Activated CD4-positive, alpha-beta memory T cell treated with anti-CD3 and anti-CD28 coated beads, Interleukin-2, amount 10 ng/mL, durations not matched to agents 7 days and 5 days (primary cell): ENCODE measurements at places on chromosomes 11 and 22. TPM values are rescaled to one million over a fixed set of nuclear protein-coding genes. Genes with fewer than 3 reads are reported as not detected.
A peak's percentile ranks its signal among the peaks of the same experiment; 100 is the strongest.

Gene KRTAP5-10
- not detected for total RNA-seq

Gene BRSK2
- not detected for total RNA-seq

Gene SEPTIN3
- 3.2 TPM for total RNA-seq

GRCh38 chr11:85752201-85752889, 58.6 kb downstream of the SYTL2 start:
- H3K4me1 ChIP-seq, result peaks cover 95% of the 10 kb centered on the region
- H3K27me3 ChIP-seq, result no peaks in the 10 kb centered on the region
- peak; percentile 28 for DNase-seq
- peak overlapping the region; percentile 94 for H3K27ac ChIP-seq
- H3K4me3 ChIP-seq, result peak overlapping the region; percentile 58

DNA sequence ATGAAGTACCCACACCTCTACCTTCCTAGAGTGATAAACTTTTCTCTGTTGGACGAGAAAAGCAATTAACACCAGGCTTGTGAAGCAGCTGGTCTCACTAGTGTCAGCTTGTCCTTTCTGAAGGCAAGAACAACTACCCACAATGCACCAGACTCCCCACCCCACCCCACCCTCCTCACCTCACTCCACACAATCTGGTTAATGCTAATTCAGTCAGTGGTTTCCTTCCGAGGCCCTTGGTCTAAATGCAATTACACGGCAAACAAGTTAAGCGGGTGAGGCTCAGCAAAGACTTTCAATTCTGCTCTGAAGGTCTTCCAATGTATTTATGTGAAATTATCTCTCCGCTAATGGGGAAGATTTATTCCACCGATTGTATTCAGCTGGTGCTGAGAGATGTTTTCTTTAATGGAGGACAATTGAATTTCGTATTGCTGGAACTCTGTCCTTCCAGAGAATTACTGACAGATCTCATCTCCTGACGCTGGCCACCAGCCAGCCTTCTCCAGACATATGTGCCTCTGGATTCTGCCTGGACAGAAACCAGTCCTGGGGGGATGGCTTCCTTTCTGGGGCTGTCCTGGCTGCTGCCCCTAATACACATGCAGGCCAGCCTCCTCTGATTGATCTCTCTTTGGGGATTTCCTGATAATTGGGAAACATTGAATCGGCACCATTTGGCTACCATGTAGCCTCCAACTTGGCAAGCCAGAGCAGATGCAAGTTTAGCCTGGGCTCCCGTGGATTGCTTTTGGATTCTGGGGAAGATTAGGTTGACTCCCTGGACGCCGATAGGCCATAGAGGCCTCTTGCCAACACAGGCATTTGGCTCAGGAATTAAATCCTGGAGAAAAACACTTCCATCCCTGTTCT, 165.8 kb upstream of the NARS2 start:
- H3K36me3 ChIP-seq, result no peaks in the 10 kb centered on the region
- H3K4me1 ChIP-seq, result no peaks in the 10 kb centered on the region
- H3K4me3 ChIP-seq, result no peak overlapping the region
- H3K27me3 ChIP-seq, result peaks cover 2% of the 10 kb centered on the region
- H3K27ac ChIP-seq, result no peak overlapping the region

DNA sequence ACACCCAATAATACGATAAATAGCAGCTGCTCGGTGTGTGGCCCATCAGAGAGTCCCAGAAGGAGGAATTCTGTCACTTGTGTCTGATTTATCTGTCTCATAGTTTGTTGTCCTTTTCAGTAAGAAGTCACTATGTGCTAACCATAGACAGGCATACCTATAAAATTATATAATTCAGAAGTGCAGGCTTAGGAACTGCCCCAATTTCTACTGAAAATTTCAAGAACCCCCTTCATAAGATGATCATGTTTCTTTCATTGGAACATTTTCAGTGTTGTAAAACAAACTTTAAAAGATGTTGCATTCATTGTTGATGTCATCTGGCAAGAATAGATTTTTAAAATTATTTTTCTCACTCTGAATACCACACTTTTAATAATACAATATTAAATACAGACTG, at the start of gene OR2D2:
Gene OR2D2, minus strand, starts transcription at position 101 of the 400 bp plus-strand sequence. Its CDS starts 0 bp downstream, at position 101.
- H3K4me1 ChIP-seq, result no peaks in the 10 kb centered on the region
- H3K27ac ChIP-seq, result no peak within 1 kb of the TSS
- peaks cover 8% of the 10 kb centered on the region for H3K27me3 ChIP-seq
- DNase-seq, result no peak

DNA sequence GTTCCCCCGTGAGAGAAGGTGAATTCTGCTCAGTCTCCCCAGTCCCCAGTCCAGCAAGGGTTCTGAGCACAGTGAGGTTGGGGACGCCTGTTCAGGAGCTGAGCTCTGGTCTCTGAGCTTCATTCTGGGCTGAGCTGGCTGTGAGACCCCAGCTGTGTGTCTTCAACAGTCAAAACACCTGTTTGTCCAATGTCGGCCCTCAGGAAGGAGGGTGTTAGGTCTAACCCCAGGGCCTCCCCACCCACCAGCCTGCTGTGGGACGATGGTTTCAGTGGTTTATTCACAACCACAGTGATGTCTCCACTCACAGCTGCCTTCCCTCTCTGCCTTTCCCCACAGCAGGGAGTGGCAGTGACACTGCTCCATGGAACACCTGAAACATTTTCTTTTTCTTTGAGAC, 1282.9 kb downstream of the TBC1D22A start:
- no peaks in the 10 kb centered on the region for H3K36me3 ChIP-seq
- H3K27me3 ChIP-seq, result peaks cover 10% of the 10 kb centered on the region
- H3K4me1 ChIP-seq, result no peaks in the 10 kb centered on the region
- no peak for DNase-seq
- H3K27ac ChIP-seq, result no peak overlapping the region

GRCh38 chr11:83722392-83723119, 436.4 kb upstream of the CCDC90B start:
- H3K27ac ChIP-seq, result no peak overlapping the region
- H3K4me3 ChIP-seq, result no peak overlapping the region
- peaks cover 18% of the 10 kb centered on the region for H3K27me3 ChIP-seq
- no peaks in the 10 kb centered on the region for H3K36me3 ChIP-seq

DNA sequence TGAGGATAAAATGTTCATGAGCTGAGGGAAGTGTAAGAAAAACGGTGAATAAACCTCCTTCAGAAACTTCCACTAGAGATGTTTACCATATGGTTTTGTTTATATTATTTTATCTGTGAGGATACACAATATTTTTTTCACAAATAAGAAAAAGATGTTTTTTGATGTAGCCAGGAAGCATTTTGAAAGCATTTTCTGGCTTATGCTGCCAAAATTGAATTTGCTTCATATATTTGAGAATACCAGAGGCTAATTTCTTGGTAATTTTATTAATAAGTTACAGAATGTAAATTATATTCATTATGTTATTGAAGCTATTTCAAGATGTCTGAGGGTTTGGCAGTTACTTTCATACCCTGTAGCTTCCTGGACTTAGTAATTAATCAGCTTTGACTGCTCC, 686.6 kb downstream of the LUZP2 start:
- H3K4me1 ChIP-seq, result no peaks in the 10 kb centered on the region
- H3K27me3 ChIP-seq, result no peaks in the 10 kb centered on the region
- no peak overlapping the region for H3K27ac ChIP-seq
- no peak overlapping the region for H3K4me3 ChIP-seq
- no peak for DNase-seq

DNA sequence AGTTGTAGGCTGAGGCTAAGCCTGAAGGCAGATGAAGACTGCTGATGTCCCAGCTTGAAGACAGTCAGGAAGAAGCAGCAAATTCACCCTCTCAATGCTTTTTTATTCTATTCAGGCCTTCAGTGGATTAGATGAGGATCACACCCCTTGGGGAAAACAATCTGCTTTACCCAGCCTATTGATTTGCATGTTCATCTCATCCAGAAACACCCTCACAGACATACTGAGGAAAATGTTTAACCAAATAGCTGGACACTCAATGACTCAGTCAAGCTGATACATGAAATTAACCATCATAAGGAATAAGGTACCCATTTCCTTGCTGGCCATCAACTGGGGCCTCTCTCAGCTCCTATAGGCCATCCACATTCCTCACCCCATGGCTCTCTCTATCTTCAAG, 549.9 kb upstream of the CCDC90B start:
- no peaks in the 10 kb centered on the region for H3K36me3 ChIP-seq
- no peak for DNase-seq
- peaks cover 4% of the 10 kb centered on the region for H3K4me1 ChIP-seq
- no peak overlapping the region for H3K4me3 ChIP-seq

DNA sequence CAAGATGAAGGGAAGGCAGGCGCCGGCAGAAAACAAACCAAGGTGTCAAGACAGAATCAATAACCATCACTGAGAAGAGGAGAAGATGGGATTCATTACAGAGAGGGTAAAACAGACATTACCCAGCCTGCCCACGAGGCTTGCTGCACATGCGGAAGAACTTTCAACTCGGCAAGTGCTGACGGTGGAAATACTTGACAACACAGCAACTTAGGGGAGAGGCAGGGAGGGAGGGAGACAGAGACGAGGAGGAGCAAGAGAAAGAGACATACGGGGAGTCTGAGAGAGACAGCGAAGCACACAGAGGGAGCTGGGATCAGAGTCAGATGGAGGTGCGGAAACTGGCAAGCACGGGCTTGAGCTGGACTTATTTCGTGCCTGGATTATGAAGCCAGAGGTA, 129.3 kb upstream of the NECTIN1 start:
- H3K4me3 ChIP-seq, result no peak overlapping the region
- no peaks in the 10 kb centered on the region for H3K36me3 ChIP-seq
- H3K27me3 ChIP-seq, result peaks cover 15% of the 10 kb centered on the region
- H3K4me1 ChIP-seq, result no peaks in the 10 kb centered on the region

GRCh38 chr11:115180272-115180671, 323.9 kb downstream of the CADM1 start:
- DNase-seq, result no peak
- peaks cover 9% of the 10 kb centered on the region for H3K27me3 ChIP-seq
- no peaks in the 10 kb centered on the region for H3K36me3 ChIP-seq
- no peak overlapping the region for H3K27ac ChIP-seq
- H3K4me1 ChIP-seq, result no peaks in the 10 kb centered on the region

DNA sequence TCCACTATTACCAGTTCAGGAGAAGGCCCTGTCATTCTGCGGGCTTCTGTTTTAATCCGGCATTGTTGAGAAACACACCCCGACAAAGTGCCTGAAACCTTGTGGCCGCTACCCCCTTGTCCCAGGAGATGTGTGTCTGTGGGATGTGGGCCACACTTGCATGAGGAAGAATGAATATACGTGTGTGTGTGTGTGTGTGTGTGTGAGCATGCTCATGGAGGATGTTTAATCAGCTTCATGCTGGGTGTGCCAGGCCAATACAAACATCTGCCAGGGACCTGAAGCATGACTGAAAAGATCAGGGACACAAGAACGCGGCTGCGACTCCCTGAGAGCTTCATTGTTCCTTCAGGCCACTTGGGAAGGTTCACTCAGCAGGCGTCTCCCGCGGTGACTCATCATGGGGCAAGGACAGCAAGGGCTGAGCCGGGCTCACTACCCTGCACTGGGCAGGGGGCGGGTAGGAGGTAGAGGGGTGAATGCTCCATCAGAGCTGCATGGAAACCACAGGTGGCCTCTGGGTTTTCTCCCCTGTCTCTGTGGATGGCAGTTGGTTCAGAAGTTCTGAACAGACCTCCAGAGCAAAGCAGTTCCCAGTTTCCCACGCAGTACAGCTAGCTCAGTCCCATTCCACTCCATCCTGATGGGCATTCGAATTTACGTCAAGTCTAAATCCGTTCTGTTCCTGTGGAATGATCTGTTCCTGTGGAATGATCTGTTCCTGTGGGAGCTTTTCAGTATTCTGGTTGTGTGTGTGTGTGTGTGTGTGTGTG, 7.0 kb upstream of the MALAT1 start:
- H3K27me3 ChIP-seq, result no peaks in the 10 kb centered on the region
- no peak overlapping the region for H3K4me3 ChIP-seq
- no peaks in the 10 kb centered on the region for H3K36me3 ChIP-seq
- peaks cover 58% of the 10 kb centered on the region for H3K4me1 ChIP-seq
- H3K27ac ChIP-seq, result no peak overlapping the region
- DNase-seq, result no peak

DNA sequence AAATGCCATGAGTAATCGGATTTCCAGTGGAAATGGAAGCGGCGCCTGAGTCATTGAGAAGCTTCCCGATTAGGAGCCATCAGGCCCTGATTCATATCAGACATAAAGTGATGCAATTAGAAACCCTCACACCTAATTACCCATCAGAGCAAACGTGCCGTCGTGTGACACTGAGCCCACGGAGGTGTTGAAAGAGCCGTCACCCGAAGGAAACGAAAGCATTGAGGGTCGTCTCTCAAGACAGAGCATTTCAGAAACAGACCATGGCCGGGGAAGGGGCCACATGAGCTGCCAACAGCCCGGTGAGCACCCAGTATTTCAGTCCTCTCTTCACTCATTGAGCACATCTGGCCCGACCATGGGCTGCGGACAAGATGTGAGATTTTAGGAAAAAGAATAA, 829.3 kb downstream of the TBC1D22A start:
- H3K27ac ChIP-seq, result no peak overlapping the region
- peaks cover 2% of the 10 kb centered on the region for H3K4me1 ChIP-seq
- DNase-seq, result no peak
- no peaks in the 10 kb centered on the region for H3K27me3 ChIP-seq
- H3K36me3 ChIP-seq, result no peaks in the 10 kb centered on the region

GRCh38 chr22:50189184-50189848, 3.6 kb downstream of the TRABD start:
- peak overlapping the region; percentile 79 for H3K4me3 ChIP-seq
- H3K36me3 ChIP-seq, result peaks cover 35% of the 10 kb centered on the region
- H3K27me3 ChIP-seq, result no peaks in the 10 kb centered on the region
- no peak for DNase-seq

- no peaks in the 10 kb centered on the region for H3K36me3 ChIP-seq
- H3K27ac ChIP-seq, result no peak overlapping the region
- no peak for DNase-seq
- H3K4me1 ChIP-seq, result no peaks in the 10 kb centered on the region
- H3K27me3 ChIP-seq, result no peaks in the 10 kb centered on the region
- H3K4me3 ChIP-seq, result no peak overlapping the region
These were observed 1283.5 kb downstream of the LRRC4C start for GRCh38 chr11:40175980-40176379.
